ENCODE measurements at places on chromosomes 11 and 22.

DNA sequence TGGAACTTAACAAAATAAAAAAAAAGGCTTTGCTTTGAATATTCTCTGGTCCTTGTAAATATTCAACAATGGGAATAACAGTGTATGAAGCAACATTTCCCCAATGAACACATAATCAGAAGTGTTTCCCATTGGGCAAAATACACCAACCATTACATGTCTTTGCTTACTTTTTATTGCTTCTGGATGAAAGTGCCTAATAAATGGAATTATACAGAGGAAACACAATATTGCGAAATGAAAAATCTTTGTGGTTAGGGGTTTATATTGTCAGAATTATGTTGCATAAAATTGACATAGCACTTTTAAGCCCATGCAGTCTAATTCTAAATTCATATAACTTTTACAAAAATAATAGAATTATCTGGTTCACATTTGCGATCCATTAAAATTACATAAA lies 386.4 kb downstream of the DCDC1 start:
- DNase-seq = no peak

- DNase-seq = no peak
Observed at GRCh38 chr11:31794548-31794947, 16.6 kb downstream of the PAX6 start.

DNA sequence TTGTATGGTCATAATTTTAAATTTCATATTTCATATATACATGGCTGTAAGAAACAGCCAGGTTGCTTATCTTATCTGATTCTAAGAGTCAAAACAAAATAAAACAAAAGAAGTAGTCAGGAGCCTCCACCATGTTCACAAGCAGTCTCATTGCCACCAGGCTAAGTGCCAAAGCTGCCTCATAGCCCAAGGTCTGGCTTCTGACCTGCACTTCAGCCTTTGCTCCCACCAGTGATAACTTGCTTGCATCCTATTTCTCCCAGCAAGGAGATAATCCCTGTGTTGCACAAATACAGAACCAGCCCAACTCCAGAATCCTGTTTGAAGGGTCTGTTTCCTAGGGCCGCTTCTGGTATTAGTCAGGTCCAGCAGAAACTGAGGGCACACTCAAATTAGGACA lies 53.9 kb upstream of the TSKU start:
- no peak for DNase-seq

DNA sequence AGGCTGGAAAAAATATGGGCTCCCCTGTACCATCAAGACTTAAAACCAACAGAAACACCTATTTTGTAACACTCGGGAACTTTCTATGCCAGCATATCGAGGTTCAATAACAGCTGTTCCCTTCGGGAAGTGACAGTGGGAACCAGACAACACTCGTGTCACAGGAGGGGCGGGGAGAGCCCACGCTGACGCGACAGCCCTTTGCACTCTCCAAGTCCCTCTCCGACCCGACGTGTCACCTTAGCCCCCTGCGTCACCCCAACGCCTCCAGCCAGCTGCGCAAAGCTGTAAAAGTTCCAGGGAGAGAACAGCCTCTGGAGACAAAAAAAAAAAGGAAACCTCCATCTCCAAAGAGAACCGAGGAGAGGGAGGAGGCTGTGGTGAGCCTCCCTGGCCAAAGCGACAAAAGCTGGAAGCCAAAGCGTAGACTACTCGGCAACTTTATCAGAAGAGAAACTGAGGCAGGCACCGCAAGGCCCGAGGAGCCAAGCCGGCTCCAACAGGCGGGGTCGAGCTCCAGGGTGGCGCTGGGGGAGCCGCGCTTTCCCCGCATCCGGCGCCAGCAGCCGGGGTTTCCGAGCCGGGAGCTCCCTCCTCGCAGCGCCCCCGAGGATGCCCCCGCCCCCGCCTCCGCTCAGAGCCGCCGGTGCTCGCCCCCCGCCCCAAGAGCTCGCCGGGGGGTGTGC lies 751 bp downstream of the ARFGAP3 start:
- peak; percentile 88 for DNase-seq

GRCh38 chr11:120135838-120136237 lies 2.1 kb downstream of the TRIM29 start:
- no peak for DNase-seq

GRCh38 chr11:1005928-1006327 lies 30.6 kb downstream of the MUC6 start:
- no peak for DNase-seq
